HFFc6 (cell line): ENCODE measurements at places on chromosomes 16 and 17.

GRCh38 chr16:66376577-66377305, 10.2 kb downstream of the CDH5 start:
- no peak for DNase-seq

DNA sequence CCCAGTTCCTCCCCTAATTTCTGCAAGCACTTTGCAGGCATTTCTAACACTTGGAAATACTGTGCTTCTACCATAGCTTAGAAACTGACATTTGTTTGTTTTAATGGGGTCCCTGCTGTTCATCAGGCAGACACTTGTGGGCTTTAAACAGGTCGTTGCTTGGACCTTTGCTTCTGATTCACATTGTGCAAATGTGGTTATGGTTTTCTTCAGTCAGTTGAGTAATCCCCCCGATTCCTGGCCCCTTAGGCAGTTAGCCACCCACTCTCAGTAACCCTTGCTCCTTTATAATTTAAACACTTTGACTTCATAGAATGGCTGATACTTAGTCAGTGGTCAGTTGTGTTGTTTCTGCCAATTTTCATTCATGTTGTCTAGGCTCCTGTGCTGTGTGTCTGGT, 39.4 kb downstream of the SLC47A1 start:
- DNase-seq = no peak

DNA sequence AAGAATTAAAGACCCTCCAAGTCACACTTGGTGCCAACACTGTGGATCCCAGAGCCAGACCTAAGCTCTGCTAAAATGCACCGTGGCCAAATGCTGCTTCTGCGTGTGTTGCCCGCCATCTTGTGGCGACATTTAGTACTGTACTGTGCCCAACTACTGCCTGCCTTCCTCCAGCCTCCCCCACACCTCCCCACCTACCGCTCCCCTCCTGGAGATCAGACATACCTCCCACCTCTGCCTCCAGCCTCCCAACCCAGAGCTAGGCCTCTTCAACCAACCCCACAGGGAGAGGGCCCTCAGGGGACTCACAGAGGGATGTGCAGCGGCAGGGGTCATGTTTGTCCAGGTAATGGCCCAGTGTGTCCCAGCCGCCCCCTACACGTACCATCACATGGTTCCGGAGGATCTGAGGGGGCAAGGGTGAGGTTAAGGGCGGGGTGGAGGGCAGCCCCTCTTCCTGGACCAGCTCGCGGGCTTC, 5.5 kb downstream of the GAS2L2 start:
- peak; percentile 59 for DNase-seq

- DNase-seq = no peak
These were observed 156.4 kb downstream of the C16orf95 start for GRCh38 chr16:87160701-87161337.

DNA sequence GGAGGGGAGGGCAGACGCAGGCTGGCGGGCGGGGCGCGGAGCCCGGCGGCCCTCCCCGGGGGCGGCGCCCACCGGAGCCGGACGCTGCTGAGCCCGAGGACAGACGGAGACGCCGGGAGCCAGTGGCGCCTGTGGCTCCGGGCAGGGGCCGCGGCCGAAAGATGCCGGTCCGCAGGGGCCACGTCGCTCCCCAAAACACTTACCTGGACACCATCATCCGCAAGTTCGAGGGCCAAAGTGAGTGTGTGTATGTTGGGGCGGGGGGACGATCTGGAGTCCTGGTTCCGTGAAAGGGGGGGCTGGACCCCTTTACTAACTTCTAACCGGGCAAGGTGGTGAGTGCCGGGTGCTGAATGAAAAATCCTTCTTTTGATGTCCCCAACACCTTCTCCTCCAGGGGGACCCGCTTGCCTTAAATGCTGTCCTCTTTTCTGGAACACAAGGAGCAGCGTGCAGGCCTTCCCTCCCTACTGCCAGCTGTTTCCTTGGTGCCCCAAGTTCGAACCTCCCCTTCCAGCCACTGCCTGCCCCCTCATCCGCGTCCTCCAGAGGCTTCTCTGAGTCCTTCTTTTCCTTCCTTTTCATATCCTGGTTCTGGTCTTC, at the start of gene KCNH6:
Gene KCNH6 (plus strand): TSS at position 106 of the 603 bp plus-strand sequence. CDS start 56 bp downstream, at position 162.
- no peak for DNase-seq
